Caco-2 (cell line): ENCODE measurements at places on chromosomes 4 and X.

GRCh38 chrX:112651766-112652165 is 28.0 kb downstream of the LHFPL1 start:
- DNase-seq: no peak

- DNase-seq: no peak
Measured at GRCh38 chrX:42075032-42075431, 151.7 kb upstream of the CASK start.

- no peak for DNase-seq
Measured at GRCh38 chrX:122154019-122154418, 1030.1 kb upstream of the GRIA3 start.

DNA sequence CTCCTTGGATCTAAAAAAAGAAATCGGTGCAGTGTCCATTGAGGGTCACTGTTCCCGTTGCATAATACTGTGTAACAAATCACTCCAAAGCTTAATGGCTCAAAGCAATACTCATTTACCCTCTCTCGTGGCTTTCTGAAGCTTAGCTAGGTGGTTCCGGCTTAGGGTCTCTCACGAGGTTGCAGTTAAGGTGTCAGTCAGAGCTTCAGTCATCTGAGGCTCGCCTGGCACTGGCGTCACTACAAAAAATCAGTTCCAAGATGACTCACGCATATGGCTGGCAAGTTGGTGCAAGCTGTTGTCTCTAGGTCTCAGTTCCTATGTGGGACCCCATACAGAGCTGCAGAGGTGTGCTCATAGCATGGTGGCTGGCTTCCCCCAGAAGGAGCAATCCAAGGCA is 91.0 kb downstream of the BEND2 start:
- DNase-seq: no peak

- DNase-seq: no peak
Measured at GRCh38 chr4:90184560-90184959, 57.4 kb downstream of the CCSER1 start.

GRCh38 chr4:4633431-4633830 is 91.6 kb upstream of the STX18 start:
- DNase-seq: no peak

- no peak for DNase-seq
Measured at GRCh38 chrX:65999563-66000148, 40.2 kb downstream of the VSIG4 start.

DNA sequence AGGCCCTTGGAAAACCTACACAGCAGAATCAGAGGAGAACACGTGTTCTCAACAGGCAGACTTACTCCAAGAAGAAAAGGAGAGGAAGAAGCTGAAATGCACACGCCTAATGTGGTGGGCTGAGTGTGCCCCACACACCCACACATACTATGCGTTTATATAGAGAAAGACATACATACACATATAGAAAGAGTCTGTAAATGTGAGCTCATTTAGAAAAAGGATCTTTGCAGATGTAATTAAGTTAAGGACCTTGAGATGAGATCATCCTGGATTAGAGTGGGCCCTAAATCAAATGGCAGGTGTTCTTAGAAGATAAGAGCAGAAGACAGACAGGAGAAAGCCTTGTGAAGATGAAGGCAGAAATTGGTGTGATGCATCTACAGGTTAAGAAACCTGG is 87.2 kb upstream of the KLF3 start:
- DNase-seq: no peak

DNA sequence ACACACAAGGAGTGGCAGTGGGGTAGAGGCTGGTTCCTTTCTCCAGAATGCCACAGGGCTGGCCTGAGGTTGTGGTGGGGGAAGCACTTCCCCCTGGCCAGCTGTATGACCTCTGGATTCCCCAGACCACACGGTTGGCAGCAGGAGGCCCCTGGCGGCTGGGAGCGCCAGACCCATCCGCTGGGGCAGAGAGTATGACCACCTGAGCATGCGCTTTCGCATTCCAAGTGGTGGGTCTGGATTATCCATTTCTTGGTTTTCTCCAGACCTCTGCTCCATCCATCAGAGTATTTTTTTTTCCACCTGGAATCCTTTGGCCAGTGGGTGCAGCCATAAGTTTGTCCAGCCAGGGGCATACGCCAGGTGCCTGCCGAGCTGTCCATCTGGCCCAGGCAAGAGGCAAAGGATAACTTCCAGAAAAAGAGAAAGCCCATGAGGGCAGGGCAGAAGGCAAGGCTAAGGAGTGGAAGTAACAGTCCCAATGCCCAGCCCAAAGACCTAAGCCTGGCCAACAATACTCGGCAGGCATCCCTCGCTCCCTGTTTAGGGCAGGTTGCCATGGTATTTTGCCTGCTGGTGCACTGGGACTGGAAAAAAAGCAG is 39.3 kb downstream of the NHSL2 start:
- no peak for DNase-seq

- DNase-seq: peak; percentile 86
Measured at GRCh38 chr4:8459867-8460445, 19.4 kb downstream of the TRMT44 start.

DNA sequence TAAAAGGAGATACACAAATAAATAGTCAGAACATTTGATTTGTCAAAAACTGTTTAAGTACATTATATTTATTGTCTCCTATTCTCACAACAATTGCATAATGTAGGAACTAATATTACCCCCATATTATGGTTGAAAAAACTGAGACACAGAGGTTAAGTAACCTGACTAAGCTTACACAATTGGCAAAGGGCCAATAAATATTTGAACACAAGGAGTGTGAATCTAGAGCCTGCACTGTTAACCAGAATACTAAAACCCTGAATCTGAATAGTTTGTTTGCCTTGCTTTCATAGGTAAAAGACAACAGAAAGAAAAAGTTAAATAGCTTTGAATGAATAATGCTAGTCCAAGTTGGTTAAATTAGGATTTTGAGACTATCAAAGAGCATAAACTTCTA is 55.2 kb downstream of the IL13RA2 start:
- DNase-seq: no peak

GRCh38 chr4:130257271-130257670 is 1161.3 kb downstream of the C4orf33 start:
- no peak for DNase-seq

DNA sequence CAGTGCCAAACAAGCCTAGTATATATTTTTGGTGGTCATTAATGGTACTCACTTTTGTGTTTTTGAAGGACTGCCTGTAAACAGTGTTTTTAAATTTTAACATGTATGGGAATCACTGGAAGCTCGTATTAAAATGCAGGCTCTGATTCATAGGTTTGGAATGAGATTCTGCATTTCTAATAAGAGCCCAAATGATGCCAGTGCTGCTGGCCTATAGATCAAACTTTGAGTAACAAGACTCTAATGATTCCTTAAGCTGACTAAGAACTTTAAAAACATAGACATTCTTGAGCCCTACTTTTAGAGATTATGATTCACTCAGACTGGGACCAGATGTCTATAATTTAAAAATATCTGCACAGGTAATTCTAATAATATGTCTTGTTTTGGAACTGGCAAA is 823.2 kb upstream of the LCORL start:
- no peak for DNase-seq

DNA sequence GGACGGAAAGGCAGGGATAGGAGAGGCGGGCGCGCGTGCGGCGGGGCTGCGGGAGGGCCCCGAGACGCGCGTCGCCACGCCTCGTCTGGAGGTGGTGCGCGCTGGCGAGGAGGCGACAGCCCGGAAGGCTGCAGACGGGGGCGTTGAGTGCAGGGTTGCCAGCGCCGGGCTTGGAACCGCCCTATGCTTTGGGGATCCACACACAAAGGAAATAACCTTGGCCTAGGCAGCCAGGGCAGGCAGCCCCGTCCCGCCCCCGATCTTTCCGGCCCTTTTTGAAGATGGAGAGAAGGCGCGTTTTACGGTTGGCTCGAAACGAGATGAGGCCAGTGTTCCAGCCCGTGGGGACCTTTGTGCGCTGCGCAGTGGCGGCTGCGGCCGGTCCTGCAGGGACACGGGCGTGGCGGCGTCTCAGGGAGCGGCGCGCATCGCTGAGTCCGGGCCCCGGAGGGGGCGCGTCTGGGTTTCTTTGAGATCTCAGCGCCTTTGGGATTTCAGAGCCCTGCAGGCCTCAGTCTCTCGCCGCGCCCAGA is 50.8 kb upstream of the TRIM2 start:
- DNase-seq: peak; percentile 70

DNA sequence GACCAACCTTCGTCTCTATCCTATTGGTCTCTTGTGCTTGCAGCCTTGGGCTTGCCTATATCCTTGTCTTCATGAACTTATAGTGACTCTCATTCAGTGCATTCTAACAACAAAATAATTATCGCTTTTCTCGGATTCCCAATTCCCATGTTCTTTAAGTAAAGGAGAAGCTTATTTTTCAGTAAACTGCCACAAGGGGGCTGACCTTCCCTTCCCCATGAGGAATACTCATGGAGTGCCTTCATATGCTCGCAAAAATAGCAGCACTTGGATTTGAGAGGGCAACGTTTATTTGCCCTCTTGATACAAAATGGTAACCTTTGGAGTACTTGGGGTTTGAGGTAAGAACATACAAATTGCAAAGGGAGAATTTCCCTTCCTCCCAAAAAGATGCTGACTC is 183.2 kb upstream of the TENT5D start:
- no peak for DNase-seq

- DNase-seq: no peak
Measured at GRCh38 chr4:156132196-156132595, 178.5 kb upstream of the CTSO start.

- DNase-seq: no peak
Measured at GRCh38 chr4:143189528-143189927, 4.8 kb downstream of the USP38 start.

GRCh38 chrX:107526141-107526540 is 76.7 kb downstream of the FRMPD3 start:
- DNase-seq: no peak

GRCh38 chrX:22325096-22325495 is 52.4 kb downstream of the CBLL2 start:
- no peak for DNase-seq

GRCh38 chr4:150070464-150071170 is 7.6 kb upstream of the DCLK2 start:
- DNase-seq: no peak

DNA sequence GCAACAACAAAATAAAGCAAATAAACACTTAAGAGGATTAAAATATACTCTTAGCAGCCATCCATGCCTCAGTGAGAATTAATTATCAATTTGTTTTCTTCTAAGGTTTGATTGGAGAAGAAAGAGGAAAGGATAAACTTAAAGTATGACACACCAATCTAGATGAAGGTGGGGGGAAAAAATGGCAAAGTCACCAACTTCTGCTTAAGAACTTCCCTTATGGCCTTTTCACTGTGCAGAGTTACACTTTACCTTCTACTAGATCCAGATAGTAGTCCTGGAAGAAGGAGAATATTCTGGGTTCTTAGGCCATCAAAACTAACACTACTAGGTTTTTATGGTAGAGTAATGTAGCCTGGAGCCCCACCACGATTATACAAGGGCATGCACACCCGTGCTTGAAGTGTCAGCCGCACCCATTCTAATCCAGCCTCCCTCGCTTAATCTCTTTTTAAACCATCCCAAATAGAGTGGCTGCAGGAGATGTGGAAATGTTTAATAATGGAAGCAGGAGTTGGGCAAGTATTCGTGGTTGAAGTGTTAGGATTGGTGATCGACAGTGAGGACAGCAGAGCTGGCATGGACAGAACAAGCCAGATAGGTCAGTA is 14.1 kb downstream of the ENPEP start:
- no peak for DNase-seq

DNA sequence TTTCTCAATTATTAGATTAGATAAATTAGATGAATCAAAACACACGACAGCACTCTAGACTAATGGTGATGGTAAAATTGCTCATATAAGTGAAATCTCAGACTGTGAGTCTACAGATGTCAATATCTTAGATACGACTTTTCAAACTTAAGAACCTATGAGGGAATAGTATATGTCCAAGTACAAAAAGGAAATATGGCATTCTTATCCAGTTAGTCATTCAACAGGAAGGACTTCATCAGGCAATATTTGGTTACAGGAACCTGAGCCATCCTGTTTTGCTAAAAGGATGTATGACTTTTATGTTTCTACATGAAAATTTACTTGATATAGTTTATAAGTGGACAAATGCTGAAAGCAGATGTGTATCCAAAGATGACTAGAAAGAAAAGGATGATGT is 107.0 kb downstream of the CT47B1 start:
- no peak for DNase-seq

DNA sequence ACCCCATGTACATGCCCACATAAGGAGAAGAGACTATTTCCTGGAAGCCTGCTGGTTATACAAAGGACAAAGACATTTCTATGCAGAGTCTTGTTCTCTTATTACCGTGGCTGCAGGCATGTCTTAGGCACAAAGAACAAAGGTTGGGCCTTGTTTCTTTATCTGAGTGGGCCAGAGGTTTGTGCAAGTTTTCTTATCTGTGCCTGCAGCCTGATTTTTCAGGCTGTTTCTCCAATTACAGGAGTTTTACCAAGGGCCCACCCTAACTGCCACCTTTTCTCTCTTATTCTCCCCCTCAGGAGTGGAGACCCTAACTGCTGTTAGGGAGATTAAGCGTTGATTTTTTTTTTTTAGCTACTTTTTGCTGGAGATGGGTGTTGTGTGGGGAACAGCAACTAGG is 3.5 kb downstream of the TENT5D start:
- no peak for DNase-seq

- DNase-seq: no peak
Measured at GRCh38 chrX:39322496-39322895, 521.2 kb downstream of the MID1IP1 start.

- DNase-seq: no peak
Measured at GRCh38 chr4:17447056-17447455, 64.8 kb downstream of the QDPR start.

DNA sequence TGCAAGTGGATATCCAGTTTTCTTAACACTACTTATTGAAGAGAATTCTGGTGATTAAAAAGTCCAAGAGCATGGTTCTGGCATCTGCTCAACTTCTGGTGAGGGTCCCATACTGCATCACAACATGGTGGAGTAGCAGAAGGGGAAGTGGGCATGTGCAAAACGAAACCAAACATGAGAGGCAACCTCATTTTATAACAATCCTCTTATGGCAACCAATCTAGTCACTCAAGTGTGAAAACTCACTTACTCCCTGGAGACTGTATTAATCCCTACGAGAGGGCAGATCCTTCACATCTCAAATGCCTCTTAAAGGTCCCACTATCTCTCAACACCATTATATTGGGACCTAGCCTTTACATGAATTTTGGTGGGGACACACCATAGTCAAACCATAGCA is 55.4 kb upstream of the TRO start:
- DNase-seq: no peak

GRCh38 chrX:125404667-125405160 is 85.0 kb downstream of the TEX13C start:
- DNase-seq: no peak

GRCh38 chr4:45241976-45242375 is 515.6 kb upstream of the GNPDA2 start:
- DNase-seq: no peak

DNA sequence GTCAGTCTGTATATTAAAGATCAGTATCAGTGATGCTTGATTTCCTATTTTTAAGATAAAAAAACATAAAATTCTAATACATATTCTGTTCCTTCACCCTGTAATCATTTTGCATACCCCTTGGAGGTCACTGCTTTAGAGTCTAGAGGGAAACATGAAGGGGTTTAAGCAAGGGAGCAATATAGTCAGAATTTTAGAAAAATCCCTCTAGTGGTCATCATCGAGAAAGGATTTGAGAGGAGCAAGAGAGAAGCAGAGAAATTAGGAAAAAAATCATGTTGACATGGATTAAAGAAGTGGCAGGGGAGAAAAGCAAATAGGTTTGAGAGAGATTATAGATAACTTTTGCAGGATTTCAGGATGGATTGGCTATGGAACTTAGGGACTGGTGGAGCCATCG is 11.1 kb downstream of the APEX2 start:
- no peak for DNase-seq

- DNase-seq: no peak
Measured at GRCh38 chrX:131317326-131317725, 28.2 kb upstream of the IGSF1 start.

- no peak for DNase-seq
Measured at GRCh38 chrX:134167591-134168203, 69.3 kb upstream of the CCDC160 start.
